ENCODE measurements at places on chromosomes 16 and 17. TPM values are rescaled to one million over a fixed set of nuclear protein-coding genes. Genes with fewer than 3 reads are reported as not detected.

Gene CCL5
- total RNA-seq: not detected

Gene LAT
- total RNA-seq: 0.74 TPM

Gene EVI2A
- total RNA-seq: not detected

Gene VMP1
- total RNA-seq: 67.4 TPM

Gene CLEC18C
- total RNA-seq: 0.35 TPM

Gene GPR142
- total RNA-seq: not detected

Gene FBXL16
- total RNA-seq: 7.1 TPM

Gene KRT33B
- total RNA-seq: not detected

Gene SLC16A11
- 0.37 TPM for total RNA-seq

Gene ABCA8
- not detected for total RNA-seq

Gene CD300H
- not detected for total RNA-seq

Gene ABCC6
- 0.81 TPM for total RNA-seq

Gene HAP1
- total RNA-seq: 0.28 TPM

Gene ZNF213
- 6.3 TPM for total RNA-seq
